ENCODE measurements at places on chromosomes 16 and 17.

DNA sequence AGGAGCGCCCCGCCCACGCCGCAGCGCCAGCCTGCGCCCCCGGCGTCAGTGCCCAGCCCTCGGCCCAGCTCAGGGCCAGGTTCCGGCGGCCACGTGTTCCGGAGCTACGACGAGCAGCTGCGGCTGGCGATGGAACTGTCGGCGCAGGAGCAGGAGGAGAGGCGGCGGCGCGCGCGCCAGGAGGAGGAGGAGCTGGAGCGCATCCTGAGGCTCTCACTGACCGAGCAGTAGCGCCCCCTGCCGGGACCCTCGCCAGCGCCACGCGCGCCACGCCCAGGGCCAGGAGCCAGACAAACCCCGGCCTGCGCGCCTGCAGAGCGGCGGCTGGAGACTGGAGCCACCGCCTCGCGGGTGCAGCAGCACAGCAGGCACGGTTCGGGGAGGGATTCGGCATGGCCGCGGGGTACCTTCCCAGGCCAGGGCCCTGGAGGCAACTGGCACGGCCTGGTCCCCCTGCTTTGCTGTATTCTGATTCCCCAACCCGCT lies 9.3 kb downstream of the CORO6 start:
- peak; percentile 92 for DNase-seq

DNA sequence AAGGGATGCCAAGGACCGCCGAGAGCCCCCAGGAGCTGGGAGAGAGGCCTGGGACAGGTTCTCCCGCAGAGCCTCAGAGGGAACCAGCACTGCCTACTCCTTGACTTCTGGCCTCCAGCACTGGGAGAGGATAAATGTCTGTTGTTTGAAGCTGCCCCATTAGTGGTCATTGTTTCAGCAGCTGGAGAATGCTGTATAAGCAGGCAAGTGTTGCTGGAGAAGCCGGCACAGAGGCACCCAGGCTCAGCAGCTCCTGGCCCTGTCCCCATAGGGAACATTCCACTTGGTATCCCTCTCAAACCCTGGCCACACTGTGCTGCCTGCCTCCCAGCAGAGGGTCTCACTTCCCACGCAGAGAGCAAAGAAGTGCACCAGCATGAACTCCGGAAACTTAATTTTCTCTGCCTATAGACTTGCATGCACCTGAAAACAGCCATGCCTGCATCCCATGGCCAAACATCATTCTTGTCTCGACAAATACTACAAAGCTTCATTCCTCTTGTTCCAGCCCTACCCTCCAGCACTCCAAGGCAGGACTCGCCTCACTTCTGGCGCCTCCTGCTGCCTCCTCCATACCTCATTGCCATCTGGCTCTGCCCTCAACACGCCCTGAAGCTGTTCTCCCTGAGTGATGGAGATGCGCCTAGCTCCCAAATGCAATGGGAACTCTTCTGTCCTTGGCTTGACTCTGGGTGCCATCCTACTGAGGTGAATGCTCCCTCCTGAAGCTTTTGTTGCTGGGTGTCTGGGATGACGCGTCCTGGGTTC lies 88.1 kb downstream of the DNAH17 start:
- DNase-seq = no peak

- no peak for DNase-seq
Observed at GRCh38 chr17:39666231-39666600, 1.1 kb downstream of the TCAP start.

- peak; percentile 28 for DNase-seq
Observed at GRCh38 chr17:21285164-21286065, 904 bp downstream of the MAP2K3 start.

GRCh38 chr16:83954577-83955016 lies 1.6 kb downstream of the OSGIN1 start:
- peak; percentile 75 for DNase-seq

DNA sequence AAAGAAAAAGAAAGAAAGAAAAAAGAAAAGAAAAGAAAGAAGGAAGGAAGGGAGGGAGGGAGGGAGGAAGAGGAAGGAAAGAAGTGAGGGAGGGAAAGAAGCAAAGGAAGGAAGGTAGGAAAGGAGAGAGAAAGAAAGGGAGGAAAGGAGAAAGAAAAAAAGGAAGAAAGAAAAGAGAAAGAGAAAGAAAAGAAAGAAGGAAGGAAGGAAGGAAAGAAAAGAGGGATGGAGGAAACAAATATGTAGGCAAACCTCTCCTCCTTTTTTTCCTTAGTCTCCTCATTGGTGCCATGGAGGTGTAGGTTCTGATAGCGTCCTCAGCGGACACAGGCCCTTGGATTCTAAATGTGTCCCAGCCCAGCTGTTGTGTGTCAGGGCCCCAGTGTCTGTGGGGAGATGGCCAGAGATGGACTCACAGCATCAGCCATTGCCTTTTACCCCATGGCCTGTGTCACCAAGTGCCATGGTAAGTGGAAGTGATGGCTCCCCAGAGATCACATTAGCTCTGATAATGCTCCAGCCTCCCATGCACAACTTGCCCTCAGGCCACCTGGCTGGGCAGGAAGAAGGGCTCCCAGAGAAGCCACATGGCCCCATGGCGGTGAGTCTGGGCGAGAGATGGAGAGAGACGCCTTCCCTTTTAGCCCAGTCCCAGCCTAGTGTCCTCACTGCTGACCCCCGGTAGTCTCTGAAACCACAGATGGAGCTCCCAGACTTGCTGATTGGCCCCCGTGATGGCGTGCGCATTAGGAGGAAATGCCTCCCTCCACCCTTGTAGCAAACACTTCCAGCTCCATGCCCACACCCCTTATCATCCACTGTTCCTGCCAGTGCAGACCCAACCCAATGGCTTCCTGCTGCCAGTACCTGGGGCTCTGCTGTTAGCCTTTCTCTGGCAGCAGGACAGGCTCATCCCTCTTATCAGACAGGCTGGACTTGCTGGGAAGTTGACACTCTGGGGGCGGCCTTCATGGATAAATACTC lies 3.7 kb upstream of the SLC6A2 start:
- no peak for DNase-seq

DNA sequence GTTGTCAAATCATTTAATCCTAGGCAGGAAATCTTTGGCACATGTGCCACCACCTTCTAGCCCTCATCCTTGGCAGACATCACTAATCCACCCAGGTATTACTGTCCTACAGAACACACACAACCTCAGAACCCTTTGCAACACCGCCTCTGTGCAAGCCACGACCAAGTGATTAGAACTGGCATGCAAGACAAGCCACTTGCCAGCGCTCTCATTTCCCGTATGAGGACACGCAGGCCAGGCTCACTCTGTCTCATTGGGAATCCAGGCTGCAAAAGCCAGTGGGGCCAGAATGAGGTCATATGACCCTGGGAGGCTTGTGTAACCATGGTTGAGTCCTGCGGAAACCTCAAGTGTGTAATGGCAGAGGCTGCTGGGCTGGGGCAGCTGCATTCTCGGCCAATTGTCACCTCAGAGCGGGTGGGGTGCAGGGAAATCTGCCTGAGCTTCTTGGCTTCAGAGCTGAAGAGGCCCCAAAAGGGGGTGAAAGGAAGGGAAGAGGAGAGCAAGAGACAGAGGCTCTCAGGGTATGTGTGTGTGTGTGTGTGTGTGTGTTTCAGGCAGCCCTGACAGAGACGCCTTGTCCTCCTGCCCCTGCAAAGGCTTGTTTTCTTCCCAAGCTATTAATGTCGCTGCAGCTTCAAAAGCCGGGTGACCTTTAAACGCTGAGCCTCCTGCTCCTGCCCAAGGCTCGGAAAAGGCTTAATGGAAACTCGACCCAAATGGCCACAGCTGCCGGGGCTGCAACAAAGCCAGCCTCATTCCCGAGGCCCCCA lies 43.2 kb upstream of the MRPS23 start:
- DNase-seq = peak; percentile 93

DNA sequence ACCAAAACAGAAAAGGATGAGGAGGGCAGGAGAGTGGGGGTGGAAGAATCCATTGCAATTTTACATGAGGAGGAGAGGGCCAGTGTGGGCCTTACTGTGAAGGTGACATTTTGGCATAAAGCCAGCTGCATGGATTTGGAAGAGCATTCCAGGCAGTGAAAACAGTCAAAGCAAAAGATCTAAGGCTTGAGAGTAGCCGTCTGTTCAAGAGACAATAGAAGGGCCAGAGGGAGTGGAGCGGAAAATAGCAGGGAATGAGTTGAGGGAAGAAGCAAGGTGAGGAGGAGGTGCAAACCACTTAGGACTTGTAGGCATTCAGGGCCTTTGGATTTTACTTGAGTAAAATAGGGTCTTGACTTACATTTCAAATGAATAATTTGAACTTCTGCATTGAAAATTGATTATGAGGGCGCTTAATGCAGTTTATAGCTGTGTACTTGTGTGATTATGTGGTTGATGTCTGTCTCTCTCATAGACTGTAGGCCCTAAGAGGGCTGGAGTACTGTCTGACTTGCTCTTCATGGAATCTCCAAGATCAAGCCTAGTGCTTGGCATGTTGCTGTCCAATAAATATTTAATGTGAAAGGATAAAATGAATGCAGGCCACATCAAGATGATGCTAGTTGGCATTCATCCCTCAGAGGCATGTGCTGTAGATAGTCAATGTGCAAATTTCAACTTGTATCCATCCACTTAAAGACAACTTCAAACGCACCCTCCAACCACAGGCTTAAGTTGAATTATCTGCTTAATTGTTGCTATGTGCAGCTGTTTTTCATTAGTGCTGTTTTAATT lies 772.1 kb upstream of the RBFOX1 start:
- DNase-seq = no peak

- DNase-seq = no peak
Observed at GRCh38 chr17:71735893-71736292, 384.9 kb upstream of the SOX9 start.

DNA sequence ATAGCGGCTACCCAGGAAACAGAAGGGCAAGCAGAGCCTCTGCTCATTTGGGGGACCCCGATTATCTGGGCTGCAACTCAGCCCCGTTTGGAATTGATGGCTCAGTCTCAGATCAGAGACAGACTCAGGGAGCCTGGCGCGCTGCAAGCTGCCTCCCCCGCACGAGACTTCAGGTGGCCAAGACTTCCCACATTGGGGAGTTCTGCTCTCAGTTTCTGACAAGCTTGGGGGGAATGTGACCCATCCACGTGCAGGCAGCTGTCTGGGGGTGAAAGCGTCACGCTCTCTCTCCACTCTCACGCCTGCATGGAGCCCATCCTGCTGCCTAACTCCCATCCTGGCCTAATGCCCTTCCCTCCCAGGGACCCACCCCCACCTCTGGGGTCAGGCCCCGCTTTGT lies 157.6 kb upstream of the GSE1 start:
- no peak for DNase-seq

DNA sequence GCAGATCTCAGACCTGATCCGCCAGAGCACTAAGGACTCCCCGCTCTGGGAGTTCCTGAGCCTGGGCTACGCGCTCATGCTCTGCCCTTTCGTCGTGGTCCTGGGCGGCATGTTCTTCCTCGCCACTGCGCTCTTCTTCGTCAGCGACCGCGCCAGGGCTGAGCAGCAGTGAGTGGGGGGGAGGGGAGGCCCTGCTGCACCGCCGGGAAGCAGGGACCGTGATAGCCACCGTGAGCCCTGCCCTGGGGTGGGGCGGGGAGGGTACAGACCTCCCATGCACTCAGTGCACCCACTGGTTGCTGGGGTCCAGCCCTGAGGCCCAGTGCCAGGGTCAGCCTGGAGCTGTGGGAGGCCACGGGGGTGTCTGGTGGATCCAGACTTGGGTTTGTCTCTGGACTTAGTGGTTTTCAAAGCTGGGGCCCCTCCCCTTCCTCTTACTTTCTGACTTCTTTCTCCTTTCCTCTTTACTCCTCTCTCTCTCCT lies 18.9 kb downstream of the MYBBP1A start:
- no peak for DNase-seq

- peak; percentile 91 for DNase-seq
Observed at GRCh38 chr16:69179328-69180010, 7.5 kb upstream of the SNTB2 start.

- no peak for DNase-seq
Observed at GRCh38 chr17:79811011-79811867, 14.4 kb upstream of the CBX8 start.

GRCh38 chr17:64780096-64781013 lies 118.2 kb upstream of the SMURF2 start:
- DNase-seq = no peak

DNA sequence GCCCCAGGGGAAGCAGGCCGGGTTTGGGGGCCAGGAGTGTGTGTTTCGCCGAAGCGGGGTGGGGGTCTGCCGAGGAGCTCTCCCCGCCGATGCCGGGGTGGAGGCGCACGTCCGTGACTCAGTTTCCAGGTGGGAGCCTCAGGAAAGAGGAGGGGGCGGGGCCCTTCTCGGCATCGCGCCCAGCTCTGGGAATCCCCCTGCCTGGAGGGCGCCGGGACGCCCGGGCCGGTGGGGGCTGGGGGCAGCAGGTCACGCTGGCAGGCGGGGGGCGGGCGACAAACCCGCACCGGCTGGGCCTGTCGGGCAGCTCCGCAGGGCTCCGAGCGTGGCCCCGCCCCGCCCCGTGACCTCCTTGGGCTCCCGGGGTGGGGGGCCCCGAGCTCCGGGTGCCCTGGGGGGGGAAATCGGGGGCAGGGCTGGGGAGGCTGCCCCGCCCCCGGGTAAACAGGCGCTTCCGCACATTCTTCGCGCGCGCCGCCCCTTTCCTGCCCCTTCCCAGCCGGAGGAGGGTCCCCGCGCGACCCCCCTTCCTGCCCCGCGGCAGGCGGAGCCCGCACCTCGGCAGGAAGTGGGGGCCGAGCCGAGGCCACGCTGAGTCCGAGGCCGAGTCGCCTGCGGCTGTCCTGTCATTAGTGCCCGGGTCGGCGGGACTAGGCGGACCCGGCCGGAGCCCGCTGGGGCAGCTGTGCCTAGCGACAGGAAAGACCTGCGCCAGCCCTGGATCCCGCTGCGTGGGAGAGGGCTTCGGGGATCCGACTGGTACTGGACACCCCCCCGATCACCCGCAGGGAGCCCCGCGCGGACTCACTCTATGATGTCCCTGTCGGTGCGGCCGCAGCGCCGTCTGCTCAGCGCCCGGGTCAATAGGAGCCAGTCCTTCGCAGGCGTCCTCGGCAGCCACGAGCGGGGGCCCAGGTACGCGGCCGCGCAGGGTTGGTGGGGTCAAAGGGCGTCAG lies 9.3 kb downstream of the RIPOR1 start:
- DNase-seq = peak; percentile 81

- no peak for DNase-seq
Observed at GRCh38 chr16:74304164-74304834, 7.7 kb downstream of the PSMD7 start.

GRCh38 chr16:27633721-27634120 lies 83.8 kb downstream of the KATNIP start:
- DNase-seq = no peak
